ENCODE measurements at places on chromosomes 12 and 14. TPM values are rescaled to one million over a fixed set of nuclear protein-coding genes. Genes with fewer than 3 reads are reported as not detected.

NABP2 gene
- total RNA-seq = 26.7 TPM

CSRNP2 gene
- total RNA-seq = 41.3 TPM

SLCO1B1 gene
- not detected for total RNA-seq

GALC gene
- total RNA-seq = 9.6 TPM

FOXA1 gene
- 0.44 TPM for total RNA-seq

LRRC10 gene
- not detected for total RNA-seq

PARPBP gene
- total RNA-seq = 7.2 TPM

- DNase-seq = no peak
Observed at GRCh38 chr12:121255433-121255832, 41.1 kb downstream of the CAMKK2 start.

DNA sequence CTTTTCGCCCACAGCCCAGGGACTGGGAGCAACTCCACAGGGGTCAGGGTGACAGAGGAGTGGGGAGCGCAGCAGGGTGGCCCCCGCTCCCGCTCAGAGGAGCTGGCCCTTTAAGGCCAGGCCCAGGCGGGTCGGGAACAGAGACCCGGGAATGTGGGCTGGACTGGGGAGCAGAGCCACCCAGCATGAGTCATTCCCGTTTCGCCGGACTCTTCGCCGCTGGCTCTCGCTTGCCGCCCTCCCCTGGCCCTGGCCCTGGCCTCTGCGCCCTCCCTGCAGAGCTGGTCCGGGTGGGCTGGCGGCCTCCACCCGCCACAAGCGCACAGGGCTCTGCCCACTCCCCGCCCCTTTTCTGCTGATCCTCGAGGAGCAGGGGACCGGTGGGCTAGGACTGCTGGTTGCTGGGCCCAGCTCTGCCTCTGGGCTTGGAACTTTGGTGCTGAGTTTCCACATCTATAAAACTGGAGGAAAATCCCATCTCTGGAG, 92.8 kb downstream of the NINJ2 start:
- no peak for DNase-seq

DNA sequence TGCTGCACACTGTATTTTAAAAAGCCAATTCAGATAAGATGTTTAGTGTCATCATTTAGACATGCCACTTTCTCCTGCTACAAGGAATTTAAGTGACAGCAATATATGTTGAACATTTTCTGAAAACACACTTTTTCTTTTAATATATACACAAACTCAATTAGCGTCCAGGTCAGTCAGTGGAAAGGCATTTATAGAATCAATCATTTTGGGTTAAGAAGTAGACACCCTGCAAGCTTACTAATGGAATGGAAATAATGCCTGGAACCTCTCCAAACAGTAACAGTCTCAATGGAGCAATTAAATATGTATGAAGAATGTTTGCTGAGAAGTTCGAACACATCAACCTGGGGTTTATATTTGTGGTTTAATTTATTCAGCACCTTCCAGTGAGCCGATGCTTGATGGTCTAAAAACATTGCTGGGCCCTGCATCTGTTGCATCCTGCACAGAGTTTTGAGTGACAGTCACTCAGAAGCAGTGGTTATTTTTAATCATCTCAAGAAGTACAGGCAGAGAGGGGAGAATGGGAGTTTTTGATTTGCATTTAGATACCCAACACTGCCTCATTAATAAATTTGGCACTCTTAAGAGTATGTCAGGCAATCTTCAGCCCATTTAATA, 410.7 kb downstream of the TMEM117 start:
- no peak for DNase-seq

DNA sequence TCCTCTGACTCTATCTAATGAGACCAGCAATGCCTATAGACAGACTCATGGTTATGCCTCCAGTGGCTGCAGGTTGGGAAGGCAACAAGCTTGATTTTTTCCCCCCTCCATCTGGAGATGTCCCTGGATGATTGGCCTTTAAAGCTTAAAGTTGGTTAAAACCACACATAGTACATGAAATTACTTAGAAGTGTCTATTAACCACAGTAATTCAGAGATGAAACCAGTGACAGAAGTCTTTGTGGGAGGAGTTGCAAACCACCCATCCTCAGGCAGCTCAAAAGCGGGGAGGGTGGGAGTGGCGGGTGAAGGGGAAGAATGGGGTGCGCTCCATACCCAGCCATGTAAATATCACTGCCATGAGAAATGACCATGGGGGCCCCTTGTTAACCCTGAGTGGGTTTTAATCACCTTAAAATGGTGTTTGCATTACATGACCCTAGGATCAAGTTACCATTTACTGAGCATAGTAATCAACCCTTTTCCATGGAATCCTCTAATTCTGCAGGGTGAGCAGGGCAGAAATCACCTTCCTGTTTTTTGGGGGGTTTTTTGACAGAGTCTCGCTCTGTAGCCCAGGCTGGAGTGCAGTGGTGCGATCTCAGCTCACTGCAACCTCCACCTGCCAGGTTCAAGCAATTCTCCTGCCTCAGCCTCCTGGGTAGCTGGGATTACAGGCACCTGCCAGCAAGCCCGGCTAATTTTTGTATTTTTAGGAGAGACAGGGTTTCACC, 133.5 kb downstream of the FOXN3 start:
- no peak for DNase-seq

DNA sequence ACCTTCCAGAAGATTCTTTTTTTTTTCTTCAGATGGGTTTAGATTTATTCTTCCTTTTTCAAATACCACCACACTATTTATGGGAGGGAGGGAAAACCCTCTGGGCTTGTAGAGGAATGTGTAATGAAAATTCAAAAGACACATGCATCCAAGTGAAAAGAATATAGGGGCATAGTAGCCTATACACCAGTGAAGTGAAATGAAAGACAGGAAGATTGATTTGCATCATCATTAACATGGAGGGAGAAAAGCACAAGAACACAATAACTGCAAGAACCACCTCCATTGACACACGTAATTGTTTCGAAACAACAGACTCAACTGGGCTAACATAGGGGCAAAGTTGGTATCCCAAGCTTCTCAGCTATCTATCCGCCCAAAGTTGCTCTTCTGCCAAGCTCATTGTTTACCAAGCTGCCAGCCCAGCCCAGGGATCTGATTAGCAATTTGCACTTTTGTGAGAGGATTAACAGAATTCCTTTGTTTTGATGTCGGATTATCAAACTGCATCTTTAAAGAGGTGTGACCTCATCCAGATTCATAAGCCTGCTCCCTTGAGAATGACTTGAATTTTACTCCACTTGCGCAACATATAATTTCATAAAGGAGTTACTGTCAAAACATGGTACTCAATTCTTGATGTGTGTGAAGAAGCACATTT, 430.5 kb upstream of the SOX5 start:
- no peak for DNase-seq

DNA sequence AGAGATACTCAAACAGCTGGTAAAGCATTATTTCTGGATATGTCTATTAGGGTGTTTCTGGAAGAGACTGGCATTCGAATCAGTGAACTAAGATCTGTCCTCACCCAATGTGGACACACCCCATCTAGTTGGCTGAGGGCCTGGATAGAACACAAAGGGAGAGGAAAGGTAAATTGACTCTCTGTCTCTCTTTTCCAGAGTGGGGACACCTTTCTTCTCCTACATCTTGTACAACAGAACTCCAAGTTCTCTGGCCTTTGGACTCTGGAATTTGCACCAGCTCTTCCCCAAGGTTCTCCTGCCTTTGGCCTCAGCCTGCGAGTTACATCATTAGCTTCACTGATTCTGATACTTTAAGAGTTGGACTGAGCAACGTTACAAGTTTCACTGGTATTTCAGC, 1253.9 kb downstream of the SLC16A7 start:
- no peak for DNase-seq

- no peak for DNase-seq
Observed at GRCh38 chr14:77153802-77154201, 12.2 kb upstream of the ZDHHC22 start.

DNA sequence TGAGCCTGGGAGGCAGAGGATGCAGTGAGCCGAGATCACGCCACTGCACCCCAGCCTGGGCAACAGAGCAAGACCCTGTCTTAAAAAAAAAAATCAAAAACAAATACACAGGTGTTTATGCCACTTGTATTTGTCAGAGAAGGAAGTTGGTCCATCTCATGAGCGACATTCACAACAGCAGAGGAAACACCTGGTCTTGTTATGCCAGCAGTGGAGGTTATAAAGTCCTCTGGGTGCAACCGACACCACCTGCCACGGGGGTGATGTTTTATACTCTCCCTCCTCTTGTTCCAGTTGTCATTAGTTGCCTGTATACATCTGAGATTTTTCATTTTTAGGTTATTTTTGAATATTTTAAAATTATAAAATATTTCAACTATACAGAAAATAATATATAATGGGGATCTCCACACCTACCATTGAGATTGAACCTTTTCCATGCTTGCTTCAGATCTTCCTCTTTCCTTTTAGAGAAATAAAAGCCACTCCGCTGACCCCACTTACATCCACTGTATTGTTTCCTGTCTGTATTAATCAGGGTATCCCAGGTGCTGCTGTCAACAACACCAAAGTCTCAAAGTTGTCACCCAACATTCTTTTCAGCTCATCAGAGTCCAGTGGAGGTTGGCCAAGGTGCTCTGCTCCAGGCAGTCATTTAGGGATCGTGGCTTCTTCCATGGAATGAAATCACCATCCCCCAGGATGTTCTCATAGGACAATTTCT, 65.1 kb downstream of the RNFT2 start:
- no peak for DNase-seq

DNA sequence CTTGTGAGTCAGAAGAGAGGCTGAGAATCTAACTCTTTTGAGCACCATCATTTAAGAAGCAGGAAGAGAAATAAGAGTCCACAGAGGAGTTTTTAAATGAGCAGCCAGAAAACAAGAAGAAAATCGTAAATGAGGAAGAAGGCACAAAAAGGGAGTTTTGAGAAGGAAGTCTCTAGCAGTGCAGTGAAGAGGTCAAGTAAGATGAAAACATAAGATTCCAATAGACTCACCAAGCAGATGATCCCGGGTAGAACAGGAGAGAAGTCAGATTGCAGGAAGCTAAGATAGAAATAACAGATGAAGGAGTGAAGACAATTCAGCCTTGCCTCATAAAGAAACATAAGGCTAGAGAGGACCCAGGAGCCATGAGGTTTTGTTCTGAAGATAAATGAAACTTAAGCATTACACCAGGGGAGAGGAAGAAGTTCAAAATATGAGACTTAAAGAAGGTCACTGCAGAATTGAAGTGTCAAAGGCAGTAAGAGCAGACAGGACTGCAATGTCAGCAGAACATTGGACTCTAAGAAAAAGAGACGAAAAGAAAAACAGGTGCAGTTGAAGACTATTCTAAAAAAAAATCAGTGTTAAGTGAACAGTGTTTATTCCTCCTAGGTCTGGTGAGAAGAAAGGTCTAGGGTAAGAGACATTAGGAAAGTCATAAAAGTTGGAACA, 229.0 kb downstream of the SEC23A start:
- DNase-seq = no peak

GRCh38 chr12:103523771-103524170, 28.0 kb upstream of the C12orf42 start:
- no peak for DNase-seq

DNA sequence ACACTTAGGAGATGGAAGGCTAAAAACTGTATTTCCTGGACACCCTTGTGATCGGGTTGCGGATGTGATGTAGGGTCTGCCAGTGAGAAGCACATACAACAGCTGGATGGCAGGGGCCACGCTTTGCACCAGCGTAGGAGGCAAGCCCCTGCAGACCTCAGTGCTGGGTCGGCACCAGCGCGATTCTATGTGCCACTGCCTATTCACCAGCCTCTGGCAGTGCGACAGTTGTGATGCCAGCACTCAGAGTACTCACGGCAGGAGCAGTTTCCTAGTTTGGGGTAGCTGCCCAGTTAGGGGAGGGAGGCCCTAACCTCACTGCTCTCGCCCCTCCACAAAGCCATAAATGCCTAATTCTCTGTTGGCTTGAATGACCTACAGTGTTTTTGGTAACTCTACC, 31.6 kb downstream of the SPTLC2 start:
- no peak for DNase-seq

- peak; percentile 44 for DNase-seq
Observed at GRCh38 chr12:41663598-41664265, 475.6 kb downstream of the PDZRN4 start.

- no peak for DNase-seq
Observed at GRCh38 chr12:21502872-21503271, 1.3 kb downstream of the GOLT1B start.

DNA sequence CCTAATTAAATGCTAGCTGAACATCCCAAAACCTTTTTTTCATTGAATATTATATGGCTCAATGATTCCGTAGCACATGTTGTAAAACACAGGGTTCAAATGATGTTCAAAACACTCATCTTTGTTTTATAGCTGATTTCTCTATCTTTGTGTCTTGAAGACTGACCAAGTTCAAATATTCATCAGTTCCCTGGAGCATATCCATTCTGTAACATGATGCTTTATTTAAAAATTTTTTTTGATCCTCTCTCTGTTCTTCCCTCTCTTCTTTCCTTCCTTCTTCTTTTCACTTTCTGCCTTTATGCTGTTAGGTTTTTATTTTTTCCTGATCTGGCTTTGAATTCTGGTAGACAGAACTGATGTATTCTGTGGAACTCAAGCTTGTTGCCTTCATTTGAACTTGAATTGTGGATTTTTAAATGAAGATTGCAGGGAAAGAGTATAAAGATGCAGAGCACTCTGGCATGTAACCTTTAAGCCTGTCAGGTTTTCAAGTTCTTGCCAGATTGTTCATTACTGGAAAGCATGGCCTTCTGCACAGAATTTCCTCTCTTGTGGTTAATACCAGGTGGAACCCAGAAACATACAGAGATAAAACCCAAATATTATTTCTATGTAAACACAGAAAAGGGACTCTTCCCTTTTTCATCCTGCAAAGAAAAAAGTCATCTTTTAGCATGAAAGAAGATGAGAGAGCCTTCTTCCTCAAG, 39.5 kb downstream of the PROX2 start:
- DNase-seq = no peak

DNA sequence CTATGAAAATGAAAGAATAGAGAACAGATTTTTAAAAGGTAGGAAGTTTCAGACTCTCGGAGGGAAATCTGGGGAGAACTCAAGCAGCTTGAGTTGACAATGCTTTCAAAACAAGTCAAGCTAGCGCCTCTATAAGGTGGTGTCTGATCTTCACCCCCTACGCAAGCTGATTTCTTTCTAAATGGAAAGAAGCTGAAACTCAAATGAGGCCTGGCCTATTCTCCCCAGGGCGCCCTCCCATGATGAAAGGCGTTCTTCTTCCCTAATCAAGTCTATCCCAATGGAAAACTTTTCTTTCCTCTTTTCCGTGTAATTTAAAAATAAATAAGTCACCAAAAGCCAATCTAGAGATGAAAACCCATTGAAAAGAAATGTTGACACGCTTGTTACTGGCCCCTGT, 20.6 kb downstream of the PTHLH start:
- DNase-seq = no peak

DNA sequence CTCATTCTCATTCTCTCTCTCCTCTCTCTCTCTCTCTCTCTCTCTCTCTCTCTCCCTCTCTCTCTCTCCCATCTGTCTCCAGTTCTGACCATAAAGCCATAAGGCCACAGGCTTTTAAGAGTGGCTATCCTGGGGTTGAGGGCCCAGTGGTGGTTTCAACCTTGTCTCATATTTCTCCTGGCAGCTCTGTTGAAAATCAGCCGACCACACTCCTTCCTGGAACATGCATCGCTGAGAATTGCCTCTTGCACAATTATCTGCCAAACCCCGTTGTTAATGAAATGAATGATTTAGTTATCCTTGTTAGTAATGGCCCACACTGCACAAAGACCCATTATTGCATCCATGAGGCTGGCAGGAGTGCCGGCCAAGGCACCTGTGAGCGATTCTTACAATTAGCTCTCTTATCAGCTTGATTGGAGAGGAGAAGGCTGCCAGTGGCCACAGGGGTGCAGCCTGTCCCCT, 30.4 kb upstream of the KCNA5 start:
- DNase-seq = no peak

Measured in glomerular endothelial cell (primary cell).